H1 (cell line): ENCODE measurements at places on chromosomes 1 and 21. TPM values are rescaled to one million over a fixed set of nuclear protein-coding genes. Genes with fewer than 3 reads are reported as not detected.

DNA sequence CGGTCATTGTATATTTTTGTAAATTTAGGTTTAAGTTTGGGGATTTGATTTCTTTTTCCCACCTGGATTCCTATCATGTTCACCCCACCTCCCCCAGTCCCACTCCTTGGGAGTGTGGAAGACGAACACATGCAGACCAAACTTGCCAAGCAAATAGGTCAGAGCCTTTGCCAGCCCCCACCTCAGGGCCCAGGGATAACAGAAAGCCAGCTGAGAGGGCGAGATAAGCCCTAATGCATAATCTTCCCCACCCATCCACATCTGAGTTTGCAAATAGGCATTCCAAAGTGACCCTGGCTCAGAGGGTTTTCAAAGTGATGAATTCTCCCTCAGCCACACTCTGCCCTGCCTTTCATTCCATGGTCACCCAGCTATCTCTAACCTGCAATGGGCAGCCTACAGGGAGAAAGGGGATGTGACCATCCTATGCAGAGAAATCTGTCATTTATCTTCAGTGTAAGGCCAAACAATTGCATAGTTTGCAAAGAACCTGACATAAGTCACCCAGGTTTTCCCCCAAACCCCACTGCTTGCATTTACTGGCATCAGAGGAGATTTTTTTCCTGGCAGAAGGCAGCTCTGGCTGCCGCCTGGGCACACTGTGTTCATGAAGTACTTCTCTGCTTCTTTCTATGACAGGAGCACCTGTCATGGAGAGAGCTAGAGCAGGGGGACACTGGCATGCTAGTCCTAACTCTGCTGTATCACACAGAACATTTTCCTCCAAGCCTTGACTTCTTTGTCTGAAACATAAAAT, 69.0 kb upstream of the NFIA start:
- DNase-seq: no peak

GRCh38 chr1:92927870-92928269, 33.4 kb downstream of the DIPK1A start:
- no peak for DNase-seq

GRCh38 chr1:237901299-237901934, 10.7 kb upstream of the ZP4 start:
- no peak for DNase-seq

GRCh38 chr21:15159382-15160020, 94.7 kb upstream of the NRIP1 start:
- no peak for DNase-seq

DNA sequence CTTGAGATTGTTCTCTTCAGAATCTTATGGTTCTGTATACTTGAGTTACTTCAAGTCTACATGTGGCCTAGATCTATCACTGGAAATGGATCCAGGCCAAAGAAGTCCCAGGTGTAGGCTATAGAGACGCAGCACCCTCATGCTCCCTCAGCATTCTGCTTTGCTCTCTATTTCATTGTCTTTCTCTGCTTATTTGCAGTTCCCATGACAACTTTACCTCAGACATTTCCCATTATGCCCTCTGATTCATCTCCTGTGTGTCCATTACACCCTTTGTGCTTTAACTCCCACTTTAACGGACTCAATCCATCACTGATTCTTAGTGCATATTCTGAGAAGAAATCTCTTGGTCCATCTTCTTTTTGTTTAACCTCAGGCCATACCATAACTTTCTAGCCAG, 236.9 kb upstream of the NRIP1 start:
- no peak for DNase-seq

DNA sequence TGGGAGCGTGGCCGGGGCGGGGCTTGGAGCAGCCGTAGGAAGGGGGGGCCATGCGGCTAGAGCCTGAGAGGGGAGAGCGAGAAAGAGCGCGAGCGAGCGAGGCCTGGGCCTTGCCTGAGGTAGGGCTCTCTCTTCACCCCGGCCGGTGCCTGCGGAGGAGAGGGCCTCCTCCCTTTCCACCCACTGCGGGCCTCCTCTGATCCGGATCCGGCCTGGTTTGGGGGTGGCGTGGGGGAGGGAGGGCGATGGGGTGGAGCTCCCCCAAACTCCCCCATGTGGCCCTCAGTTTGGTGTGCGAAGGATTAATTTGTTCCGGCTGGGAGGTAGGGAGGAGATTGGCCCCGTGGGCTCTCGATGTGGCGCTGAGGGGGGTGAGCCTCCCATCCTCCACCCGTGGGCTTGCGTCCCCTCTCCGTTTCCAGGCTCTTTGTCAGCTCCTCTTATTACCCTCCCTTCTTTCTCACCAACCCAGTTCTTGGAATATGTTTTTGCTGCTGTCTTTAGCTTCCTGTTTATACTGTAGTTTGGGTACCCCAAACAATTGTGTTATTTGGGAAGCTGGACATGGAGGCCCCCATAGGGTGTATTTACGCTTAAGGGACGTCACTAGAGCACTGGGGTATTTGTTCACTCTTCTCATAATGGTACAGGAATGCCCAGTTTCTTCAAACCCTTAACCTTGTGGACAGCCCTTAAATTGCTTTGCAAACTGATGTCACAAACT, 685 bp downstream of the UBAP2L start:
- no peak for DNase-seq

DNA sequence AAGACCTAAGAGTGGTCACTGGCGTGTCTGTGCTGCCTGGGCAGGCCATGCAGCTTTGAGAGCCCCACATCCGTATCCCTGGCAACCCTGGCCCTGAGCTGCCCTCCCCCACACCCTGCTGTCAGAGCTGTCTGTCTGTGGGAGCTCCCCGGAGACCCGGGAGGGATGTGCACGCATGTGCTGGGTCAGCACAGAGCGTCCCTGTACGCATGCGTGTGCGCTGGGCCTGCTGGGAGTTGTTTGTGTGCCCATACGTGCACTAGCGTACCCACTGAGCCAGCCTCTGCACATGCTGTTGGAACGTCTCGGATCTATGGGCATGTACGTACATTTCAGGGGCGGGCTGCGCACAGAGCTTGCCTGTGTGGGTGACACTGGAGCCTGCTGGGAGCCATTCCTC, 89.3 kb downstream of the EPHB2 start:
- no peak for DNase-seq

ACTL8 gene
- 0.47 and 1.1 TPM in 2 replicates for total RNA-seq

GRCh38 chr1:229287267-229287666, 16.4 kb downstream of the RAB4A start:
- no peak for DNase-seq

RIMKLA gene
- total RNA-seq: 5.8 TPM in 2 replicates

- DNase-seq: no peak
Observed at GRCh38 chr1:54723985-54724384, 8.3 kb downstream of the TTC4 start.

PRDM2 gene
- 20.2 and 21.2 TPM in 2 replicates for total RNA-seq

DNA sequence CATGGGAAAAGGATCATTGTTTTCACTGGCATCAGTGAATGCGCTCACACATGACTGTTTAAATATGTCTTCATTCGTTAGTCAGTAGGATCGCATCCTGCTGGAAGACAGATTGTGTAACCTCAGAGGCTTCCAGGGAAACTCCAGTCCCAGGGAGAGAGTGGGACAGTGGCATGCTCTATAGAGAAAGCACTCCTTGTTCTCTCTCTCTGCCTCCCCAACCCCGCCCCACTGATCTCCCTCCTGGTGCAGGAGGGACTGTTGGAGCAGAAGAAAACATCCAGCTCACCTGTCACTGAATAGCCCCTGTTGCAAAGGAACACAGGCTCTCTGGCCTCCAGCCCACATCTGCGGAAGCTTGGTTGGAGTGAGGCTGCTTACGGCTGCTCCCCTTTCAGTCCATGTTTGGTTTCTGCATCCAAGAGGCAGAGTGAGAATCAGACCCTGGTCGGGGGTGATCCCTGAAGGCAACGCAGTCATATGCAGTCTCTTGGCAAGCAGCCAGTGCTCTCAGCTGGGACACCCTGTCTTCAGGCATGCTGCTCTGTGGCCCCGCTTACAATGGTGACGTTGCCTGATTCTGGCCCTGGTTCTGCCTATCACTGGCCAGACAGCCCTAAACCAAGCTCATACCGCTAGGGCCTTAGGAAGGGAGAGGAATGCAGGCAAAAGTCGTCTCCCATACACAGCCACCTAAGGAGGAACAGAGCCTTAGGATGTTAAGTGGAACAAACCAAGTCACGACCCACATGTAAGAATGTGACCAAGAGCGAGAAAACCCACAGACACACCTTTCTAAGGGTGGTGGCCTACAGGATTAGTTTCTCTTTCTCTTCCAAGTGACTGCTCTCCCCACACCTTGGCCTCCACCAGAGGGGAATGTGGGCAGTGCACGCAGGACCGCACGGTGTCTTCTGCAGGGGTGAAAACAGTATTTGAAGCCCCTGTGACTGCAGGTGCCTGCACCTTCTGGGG, 39.7 kb downstream of the BACE2 start:
- DNase-seq: no peak
